Stimulated activated CD8-positive, alpha-beta memory T cell treated with anti-CD3 and anti-CD28 coated beads, Interleukin-7, amount 100 ng/mL, for 1 hour (primary cell): ENCODE measurements at places on chromosomes 3 and 15.

DNA sequence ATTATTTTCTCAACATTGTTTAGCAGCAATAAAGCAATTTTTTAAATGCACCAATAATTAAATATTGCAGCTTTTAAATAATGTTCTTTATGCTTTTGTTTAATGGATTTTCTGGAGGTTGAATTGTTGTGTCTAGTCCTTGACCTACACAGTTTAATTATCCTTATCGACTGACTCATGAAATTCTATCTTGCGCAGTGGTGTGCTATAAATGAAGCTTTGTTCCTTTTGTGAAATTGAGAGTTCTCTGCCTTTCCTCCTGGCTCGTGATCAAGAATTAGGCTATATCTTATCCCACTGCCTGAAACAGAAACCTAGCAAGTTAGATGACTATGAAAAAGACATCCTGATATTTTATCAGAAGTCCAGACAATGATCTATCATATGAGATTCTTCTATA lies 37.0 kb upstream of the PIK3R4 start:
- no peak for DNase-seq

- no peak for DNase-seq
Measured at GRCh38 chr15:71469413-71469812, 340.9 kb upstream of the NR2E3 start.

GRCh38 chr15:89419370-89419984 lies 76.9 kb downstream of the RHCG start:
- DNase-seq, result no peak

DNA sequence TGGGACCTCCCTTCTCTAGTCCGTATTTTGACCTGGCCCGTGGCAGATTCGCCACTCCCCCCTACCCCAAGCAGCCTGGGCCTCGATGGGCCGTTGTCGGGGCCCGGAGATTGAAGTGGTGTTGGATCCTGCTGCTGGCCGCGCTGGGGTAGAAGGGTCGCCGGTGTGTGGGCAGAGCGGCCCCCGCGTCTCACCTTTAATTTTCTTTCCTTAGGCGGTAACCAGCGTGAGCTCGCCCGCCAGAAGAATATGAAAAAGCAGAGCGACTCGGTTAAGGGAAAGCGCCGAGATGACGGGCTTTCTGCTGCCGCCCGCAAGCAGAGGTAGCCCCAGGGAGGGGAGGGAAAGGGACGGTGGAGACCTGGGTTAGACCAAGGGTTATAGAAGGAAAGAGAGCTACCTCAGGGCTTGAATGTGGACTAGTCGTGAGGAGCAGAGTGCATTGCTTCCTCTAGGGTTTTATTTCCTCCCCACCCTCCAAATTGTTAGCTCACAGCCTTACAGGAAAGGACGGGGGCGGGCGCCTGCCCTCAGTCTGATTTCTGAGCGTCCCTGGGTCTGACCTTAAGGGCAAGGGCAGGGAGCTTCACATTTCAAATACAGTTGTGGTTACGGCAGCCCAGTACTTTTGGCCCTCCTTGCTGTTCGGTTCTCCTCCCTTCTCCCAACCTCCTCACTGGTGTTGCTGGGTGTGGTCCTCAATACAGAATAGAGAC lies 799 bp downstream of the SERF2 start:
- DNase-seq, result no peak

- DNase-seq, result no peak
Measured at GRCh38 chr3:15300323-15301078, 31.9 kb downstream of the SH3BP5 start.

DNA sequence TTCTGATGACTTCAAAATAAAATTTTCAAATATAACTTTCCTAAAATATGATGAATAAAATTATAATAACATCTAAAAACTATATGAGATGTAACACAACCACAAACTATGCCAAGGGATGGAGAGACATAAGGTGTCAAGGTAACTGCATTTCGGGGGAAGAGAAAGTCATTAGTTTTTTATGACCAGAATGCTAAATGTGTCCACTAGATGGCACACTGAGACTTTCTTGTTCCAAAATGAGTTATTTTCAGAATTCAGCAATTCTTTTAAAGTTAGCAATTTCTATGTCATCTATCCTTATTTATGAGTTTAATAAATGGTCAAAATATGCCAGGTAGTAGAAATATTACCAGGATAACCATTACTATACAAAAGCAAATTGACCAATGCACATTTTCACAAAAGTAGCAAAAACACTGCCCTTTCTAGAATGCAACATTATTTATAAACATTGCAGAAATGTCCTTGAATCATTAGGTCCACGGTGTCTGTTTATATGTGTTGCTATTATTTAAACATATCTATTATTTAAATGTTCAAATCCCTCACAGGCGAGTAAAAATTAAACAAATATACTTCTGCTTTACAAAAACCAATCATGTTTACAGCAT lies 374.2 kb downstream of the PLCL2 start:
- no peak for DNase-seq

DNA sequence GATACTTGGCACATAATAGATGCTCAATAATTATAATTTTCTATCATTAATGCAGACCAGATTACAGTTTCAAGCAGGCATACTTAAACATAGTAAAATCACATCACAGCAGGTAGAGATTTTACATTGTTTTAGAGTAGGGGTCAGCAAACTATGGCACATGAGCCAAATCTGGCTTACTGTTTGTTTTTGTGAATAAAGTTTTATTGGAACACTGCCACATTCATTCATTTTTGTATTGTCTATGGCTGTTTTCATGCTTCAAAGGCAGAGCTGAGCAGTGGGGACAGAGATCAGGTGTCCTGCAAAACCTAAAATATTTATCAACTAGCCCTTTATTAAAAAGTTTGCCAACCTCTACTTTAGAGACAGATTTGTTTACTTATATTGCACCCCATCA lies 189.6 kb upstream of the MRPL3 start:
- DNase-seq, result no peak

DNA sequence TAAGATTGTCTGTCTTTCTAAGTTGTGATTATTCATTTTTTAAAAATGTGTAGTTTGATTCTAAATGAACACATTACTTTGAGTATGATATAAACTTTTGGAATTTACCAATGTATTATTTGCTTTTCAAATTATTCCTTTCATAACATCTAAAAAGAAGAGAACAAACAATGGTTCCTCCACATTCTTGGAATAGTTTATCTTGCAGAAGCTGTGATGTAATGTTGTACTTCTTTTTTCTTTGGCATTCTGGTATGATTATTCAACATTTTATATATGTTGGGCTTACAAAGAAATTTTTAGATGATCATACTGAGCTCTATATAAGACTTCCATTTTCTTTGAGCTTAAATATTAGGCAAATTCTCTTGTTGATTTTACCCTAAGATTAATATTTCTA lies 419.2 kb downstream of the DIPK2A start:
- no peak for DNase-seq

GRCh38 chr15:84947947-84948830 lies 33.5 kb upstream of the PDE8A start:
- no peak for DNase-seq

DNA sequence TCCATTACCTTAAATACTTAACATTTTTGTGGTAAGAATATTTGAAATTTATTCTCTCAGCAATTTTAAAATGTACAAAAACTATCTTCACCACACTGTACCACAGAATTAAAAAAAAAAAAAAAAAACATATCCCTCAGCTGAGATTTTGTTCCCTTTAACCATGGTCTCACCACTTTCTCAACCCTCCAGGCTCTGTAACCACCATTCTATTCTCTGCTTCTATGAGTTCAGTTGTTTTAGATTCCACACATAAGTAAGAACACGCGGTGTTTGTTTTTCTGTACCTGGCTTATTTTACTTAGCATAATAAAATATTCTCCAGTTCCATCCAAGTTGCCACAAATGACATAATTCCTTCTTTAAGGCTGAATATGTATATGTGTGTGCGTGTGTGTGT lies 41.5 kb downstream of the CSNK1G1 start:
- no peak for DNase-seq

GRCh38 chr15:38455092-38455491 lies 1.2 kb downstream of the FAM98B start:
- no peak for DNase-seq

DNA sequence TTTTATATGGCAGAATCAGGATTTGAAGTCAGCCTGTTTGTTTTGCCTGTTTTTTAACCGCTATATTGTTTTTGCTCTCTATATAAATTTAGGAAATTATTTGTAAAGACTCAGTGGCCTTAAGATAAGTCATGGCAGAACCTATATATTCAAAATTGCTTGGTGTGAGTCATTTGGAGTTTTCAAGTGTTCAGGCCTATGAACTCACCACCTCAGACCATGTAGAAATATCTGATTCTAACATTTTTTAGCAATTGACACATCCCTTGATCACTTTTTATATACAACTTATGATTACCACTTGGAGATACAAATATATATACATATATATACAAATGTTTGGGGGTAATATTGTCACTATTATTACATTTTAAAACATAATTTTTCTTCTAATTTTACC lies 95.7 kb downstream of the VGLL3 start:
- DNase-seq, result no peak

DNA sequence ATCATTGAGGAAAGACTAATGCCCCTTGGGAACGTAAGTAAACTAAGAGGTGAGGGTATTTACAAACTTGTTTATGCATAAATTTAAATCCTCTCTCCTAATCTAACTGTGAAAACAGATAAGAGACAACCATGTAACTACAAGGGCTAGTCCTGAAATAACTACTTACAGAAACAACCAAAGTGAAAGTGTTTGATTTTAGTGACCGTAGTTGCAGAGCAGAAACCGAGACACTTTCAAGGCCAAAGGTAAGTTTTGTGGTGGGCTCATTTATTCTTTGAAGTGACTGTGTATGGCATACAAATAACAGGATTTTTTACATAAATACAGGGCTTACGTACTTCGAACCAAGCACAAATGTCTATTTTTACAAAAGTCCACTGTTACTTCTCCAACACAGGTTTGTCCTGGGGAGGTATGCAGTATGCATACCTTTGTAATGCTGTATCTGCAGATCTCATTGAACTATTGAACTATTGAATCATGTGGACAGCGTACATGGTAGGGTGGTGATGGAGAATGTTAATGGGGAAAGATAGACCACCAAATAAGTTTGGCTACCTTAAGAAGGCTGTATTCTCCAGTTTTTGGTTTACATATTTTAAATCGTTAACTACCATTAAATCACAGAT lies 99.6 kb upstream of the RBMS3 start:
- DNase-seq, result no peak

DNA sequence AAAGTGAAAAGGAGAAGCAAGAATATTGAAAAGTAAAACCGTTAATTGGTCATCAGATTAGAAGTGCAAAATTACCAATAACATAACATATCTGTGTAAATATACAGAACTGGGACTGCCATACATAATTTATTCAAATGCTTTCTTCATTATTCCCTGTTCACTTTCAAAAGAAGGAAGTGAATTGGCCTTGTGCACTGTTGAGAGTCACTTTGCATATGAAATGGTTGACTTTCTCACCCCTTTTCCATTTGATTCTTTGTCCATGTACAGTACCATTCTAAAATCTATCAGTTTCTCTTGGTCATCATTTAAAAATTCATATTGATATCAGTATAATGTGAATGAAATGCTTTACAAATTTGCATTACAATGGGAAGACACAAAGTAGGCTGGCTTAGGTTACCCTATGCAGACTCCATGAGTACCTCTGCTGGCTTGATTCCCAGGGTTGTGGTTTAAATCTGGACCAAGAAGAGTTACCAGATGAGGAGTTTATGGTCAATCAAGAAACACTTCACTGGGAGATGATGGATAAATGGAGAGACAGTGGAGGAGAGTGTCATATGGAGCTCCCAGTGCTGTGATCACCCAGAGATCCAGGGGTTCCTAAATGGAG lies 210.9 kb upstream of the TOPAZ1 start:
- DNase-seq, result no peak

DNA sequence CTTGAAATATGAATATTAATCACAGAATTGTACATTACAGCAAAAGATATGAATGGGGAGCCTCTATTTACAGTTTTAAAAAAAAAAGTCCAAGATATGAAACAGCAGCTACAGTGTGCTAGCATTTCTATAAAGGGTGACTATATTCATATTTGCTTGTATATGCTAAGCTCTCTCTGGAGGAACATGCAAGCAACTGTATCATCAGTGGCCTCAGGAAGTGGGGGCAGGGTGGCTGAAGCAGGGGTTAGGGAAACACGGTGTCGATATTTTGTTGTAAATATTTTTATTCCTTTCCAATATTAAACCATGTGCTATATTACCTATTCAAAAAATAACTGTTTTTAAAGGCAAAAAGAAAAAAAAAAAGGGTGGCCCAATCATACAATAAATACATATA lies 2.3 kb downstream of the UACA start:
- DNase-seq, result no peak

DNA sequence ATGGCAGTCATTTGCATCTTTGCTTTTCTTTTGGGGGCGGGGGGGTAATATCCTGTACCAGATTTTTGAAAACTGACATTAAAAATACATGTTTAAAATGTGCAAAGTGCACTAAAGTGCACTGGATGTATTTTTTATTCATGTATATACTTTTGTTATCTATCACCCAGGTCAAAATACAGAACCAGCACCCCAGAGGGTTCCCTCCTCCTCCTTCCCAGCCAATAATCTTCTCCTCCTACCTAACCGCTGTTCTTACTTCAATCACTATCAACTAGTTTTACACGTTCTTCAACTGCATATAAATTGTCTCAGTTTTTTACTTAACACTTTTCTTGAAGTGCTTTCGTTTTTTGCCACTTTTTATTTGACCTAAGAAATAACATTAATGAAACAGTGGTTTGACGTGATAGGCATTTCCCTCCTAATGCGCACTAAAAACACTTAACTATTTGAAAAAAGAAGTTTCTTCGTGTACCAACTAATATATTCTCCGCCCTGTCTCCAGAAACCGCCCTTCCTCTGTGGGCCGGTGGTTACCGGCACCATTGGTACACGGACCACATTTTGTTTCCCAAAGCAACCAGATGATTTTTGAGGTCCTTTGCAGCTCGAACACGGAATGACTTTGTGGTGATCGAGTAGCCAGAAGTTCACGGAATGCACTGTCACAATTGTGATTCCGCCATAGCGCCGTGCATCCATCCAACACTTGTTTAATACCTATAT lies 836 bp upstream of the AKAP13 start:
- DNase-seq, result peak; percentile 12

DNA sequence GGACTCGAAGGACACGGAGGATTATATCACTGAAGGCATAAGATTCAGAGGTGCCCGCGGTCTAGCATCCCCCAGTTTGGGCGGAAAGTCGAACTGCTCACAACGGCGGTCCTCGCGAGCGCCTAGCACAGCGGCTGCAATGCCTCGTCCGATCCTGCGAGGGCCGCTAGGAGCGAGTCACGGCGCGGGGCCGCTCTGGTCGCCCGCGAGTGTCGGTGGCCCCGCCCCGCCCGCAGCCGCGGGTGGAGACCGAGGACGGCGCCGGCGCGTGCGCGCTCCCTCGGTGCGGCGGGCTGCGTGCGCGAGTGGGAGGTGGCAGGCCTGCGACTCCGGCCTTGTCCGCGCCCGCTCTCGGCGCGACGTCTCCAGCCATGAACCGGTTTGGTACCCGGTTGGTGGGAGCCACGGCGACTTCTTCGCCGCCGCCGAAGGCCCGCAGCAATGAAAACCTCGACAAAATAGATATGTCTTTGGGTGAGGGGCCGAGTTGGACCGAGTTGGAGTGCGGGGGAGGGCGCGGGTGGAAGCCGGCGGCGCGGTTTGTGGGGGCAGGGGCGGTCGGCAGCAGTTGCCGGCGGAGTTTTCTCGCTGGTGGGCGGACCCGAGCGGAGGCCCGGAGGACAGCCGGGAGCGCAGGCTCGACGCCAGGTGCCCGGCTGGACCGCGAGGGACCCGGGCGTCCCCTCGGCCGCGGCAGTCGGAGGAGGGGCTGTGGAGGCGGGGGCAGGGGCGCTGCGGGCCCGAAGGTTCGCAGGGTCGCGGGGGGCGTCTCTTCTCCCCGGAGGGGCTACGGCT lies at the start of gene FYTTD1:
FYTTD1 (plus strand) TSS at position 283 of the 795 bp plus-strand sequence; CDS start at position 372, 89 bp downstream.
- DNase-seq, result peak; percentile 78
